ENCODE measurements at places on chromosomes 12 and 14.
A peak's percentile ranks its signal among the peaks of the same experiment; 100 is the strongest.

GRCh38 chr12:92912052-92912451 lies 17.0 kb downstream of the EEA1 start:
- no peak for DNase-seq

DNA sequence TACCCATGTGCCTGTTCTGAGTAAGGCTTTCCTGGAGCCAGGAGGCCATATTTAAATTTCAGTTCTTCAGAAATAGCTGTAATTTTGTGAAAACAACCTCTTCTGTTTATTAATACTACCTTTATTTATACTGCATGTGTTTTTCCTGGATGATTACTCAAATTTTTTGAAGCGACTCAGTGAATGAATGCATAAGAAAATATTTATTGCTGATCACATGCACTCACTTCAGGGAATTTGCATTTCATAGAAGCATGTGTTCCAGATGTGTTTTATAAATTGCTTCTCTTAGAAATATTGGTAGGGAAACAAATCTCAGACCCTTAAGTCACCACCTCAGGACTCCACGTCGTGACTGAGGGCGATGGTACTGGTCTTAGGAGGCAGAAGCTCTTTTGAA lies 21.8 kb upstream of the DCN start:
- DNase-seq, result no peak

- no peak for DNase-seq
Observed at GRCh38 chr12:115004470-115005146, 320.6 kb upstream of the TBX3 start.

- no peak for DNase-seq
Observed at GRCh38 chr12:92552412-92553108, 150.2 kb upstream of the PLEKHG7 start.

- no peak for DNase-seq
Observed at GRCh38 chr14:63524537-63525155, 18.5 kb downstream of the PPP2R5E start.

- DNase-seq, result peak; percentile 17
Observed at GRCh38 chr12:69388371-69388770, 28.8 kb downstream of the YEATS4 start.

GRCh38 chr12:93989949-93990348 lies 158.4 kb upstream of the PLXNC1 start:
- DNase-seq, result no peak

- no peak for DNase-seq
Observed at GRCh38 chr12:30110958-30111586, 327.3 kb upstream of the TMTC1 start.

All from brain pericyte (primary cell).